ENCODE measurements at places on chromosomes 2 and 18.
A peak's percentile ranks its signal among the peaks of the same experiment; 100 is the strongest.

GRCh38 chr2:172922306-172922705 lies 153.3 kb upstream of the MAP3K20 start:
- DNase-seq = no peak

DNA sequence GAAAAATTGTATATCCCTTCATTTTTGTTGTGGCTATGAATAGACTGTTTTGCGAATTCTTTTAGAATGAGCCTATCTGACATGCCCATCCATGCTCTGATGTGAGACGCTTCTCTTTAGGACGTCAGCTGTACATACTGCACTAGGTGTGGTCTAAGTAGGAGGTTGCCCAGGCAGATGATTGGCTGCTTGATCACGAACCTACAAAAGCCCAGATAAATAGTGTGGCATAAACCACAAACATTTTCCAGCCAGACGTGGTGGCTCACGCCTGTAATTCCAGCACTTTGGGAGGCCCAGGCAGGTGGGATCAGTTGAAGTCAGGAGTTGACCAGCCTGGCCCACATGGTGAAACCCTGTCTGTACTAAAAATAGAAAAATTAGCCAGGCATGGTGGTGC lies 251.8 kb downstream of the AGAP1 start:
- no peak for DNase-seq

DNA sequence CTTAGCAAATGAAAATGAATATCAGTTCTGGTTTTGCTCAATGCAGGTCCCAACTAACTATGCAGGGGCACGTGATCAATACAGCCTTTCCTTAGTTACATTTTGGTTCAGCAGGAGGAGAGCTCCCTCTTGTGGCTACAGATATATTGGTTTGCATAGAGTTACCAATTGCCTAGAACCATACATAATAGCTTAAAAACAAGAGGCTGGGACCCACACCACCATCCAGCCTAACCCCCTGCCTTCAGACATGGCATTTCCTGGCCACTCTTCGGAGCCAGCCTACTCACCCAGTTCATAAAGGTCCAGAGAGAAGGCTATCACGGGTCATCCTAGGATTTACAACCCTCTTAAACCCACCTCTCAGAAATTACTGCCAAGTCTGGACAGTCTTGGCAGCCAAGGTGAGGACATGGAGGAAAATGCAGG lies 10.5 kb downstream of the CCDC93 start:
- DNase-seq = peak; percentile 81

GRCh38 chr2:239409976-239410375 lies 9.2 kb upstream of the HDAC4 start:
- DNase-seq = no peak

- DNase-seq = no peak
Measured at GRCh38 chr18:629269-630150, 27.9 kb upstream of the TYMS start.

- no peak for DNase-seq
Measured at GRCh38 chr2:96325041-96325883, at the start of gene ITPRIPL1. TSS of gene ITPRIPL1 (plus strand) at chr2:96325317. CDS start at chr2:96325840, 523 bp downstream.

GRCh38 chr2:124970030-124970429 lies 944.9 kb downstream of the CNTNAP5 start:
- DNase-seq = no peak

GRCh38 chr2:218733171-218734021 lies 22.8 kb downstream of the TTLL4 start:
- peak; percentile 99 for DNase-seq

- no peak for DNase-seq
Measured at GRCh38 chr2:187654535-187654934, 100.3 kb upstream of the TFPI start.

GRCh38 chr18:46148810-46149209 lies 44.6 kb downstream of the HAUS1 start:
- DNase-seq = peak; percentile 57

GRCh38 chr2:6835467-6835866 lies 30.2 kb downstream of the CMPK2 start:
- no peak for DNase-seq

DNA sequence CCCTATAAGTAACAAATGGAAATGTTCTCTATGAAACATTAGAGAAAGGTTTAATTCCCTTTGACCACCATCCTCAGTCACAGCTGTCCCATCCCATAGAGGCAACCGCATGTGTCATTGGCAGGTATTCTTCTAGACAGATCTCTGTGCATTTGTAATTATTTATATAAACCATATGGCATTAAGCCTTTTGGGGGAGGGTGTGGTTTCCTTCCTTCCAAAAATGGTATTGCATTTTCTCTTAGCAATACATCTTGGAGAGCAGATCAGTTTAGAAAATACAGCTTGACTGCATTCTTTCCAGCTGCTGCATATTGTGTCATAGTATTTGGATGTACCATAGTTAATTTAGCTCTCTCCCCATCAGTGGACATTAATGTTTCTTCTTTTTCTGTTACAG lies 57.7 kb downstream of the LCLAT1 start:
- DNase-seq = no peak

- DNase-seq = no peak
Measured at GRCh38 chr2:117933884-117934354, 80.0 kb downstream of the CCDC93 start.

DNA sequence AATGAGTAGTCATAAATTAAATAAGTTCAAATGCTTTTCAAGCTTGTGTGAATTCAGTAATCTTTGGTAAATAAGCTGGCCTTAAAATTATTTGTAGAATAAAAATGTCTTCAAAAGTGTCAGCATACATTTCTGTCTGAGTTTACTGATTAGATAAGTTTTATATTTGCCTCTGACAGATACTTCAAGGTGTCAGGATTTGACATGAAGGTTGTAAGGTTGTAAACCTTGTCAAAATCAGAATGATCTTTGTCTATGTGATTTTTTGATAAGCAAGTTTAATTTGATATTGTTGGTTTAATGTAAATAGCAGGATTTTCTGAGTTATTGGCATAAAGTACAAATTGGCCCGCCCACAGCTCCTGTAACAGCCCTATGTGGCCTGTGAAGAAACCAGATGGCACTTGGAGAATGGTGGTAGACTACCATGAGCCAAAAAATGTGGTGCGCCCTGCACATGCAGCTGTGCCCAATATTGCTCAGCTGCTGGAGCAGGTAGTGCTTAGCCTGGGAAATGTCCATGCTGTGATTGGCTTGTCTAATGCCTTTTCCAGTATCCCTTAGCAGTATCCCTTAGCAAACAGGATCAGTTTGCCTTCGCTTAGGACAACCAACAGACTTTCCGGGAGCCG lies 188.0 kb upstream of the SPHKAP start:
- DNase-seq = no peak

- no peak for DNase-seq
Measured at GRCh38 chr2:9697909-9698308, 67.1 kb upstream of the YWHAQ start.

GRCh38 chr2:151823651-151824050 lies 4.6 kb downstream of the ARL5A start:
- no peak for DNase-seq

- DNase-seq = no peak
Measured at GRCh38 chr2:165114346-165114939, 89.4 kb downstream of the SCN3A start.

DNA sequence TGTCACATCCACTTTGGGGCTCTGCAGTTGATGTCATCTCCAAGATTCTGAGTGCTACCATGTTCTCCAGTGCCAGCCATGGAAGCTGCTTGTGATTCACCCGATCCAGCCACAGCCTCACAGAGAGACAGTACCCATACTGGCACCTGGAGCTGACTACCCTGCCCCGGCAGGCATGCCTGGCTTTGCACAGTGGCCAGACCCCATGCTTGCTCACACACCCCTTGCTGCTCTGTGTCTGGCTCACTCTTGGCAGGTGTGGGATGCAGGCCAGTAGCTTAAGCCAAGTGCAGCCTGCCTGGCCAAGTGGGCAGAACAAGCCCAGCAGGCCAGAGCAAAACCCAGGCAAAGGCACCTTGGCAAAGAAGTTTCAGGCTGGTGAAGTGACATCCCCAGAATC lies 828.4 kb upstream of the VRK2 start:
- DNase-seq = no peak

DNA sequence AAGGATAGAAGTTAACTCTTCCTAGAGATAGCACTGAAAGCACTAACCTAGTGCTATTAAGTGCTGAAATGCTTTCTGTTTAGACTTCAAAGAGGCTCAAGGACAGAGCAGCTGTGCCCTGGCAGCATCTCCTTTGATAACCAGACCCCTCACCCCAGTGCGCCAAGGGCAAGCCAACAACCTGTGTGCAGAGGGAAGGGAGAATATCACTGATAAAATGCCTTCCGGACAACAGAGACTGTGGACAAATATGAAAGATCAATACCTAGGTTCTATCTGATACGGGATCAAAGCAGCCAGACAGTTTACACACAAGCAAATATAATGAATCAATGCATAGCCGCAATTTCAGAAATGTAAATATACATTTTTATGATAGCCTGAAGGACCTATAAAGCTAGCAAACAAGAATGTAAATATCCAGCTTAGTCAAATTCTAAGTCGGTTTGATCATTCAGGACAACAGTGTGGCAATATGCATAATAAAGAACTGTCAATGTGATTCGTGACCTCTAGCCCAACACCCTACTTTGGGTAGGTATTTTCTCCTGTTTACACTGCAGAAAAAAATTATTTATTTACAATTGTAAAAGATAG lies 91.8 kb upstream of the RFX8 start:
- DNase-seq = no peak

DNA sequence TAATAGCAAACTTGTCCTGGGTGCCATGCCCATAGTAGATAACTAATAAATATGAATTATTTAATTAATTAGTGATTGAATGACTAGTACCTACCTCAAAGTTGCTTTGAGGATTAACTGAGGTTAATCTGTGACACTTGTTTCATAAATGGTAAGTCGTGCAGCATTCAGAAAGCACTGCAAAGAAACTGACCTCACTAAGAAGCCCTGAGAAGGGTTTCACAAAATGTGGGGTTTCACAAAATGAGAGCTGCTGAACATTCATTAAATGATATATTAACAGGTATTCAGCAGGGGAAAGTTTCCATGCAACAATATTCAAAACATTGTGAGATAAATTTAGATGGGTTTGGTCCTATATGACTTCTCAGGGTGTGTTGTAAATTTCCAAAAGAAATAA lies 236.2 kb downstream of the OSR1 start:
- no peak for DNase-seq

GRCh38 chr18:63346480-63347183 lies 20.4 kb downstream of the KDSR start:
- no peak for DNase-seq

DNA sequence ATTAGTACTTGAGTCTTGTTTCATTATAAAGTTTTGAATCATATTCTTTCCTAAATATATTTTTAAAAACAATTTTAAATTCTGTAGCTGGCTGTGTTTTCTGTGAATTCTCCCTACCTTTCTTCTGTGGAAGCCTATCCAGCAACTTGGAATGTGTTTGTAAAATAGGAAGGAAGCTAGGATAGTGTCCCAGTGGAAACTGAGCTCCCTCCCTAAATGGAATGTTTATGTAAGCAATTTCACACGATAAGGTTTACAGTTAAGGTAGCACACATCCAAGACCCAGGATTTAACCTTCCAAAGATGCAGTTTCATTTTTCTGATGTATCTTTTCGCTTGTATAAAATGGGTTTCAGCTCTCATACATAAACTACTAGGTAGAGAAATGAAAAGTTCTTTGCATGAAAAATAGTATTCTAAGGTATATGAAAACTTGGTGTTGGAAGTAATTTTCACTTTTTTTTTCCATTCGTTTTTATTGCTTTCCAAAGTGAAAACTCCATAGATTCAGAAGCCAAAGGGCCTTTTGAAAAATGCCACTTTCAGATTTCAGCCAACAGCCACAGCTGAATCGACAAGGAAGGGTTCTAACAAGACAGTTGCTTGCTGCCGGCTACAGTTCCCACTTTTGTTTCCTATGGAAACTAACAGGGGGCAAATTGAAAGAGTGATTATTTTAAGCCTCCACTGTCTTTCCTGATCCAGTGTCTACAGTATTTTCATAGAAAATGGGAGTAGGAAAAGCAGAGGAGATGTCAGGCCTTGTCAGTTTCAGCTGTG lies 405.1 kb upstream of the POU3F3 start:
- no peak for DNase-seq

GRCh38 chr2:231634951-231635875 lies 42.5 kb downstream of the TEX44 start:
- no peak for DNase-seq

GRCh38 chr18:3529601-3530000 lies 79.6 kb downstream of the TGIF1 start:
- DNase-seq = no peak

GRCh38 chr2:54909001-54909400 lies 141.2 kb downstream of the RTN4 start:
- no peak for DNase-seq

- DNase-seq = no peak
Measured at GRCh38 chr2:205760157-205760556, 77.9 kb downstream of the NRP2 start.

- no peak for DNase-seq
Measured at GRCh38 chr2:160053946-160054345, 8.5 kb downstream of the PLA2R1 start.

DNA sequence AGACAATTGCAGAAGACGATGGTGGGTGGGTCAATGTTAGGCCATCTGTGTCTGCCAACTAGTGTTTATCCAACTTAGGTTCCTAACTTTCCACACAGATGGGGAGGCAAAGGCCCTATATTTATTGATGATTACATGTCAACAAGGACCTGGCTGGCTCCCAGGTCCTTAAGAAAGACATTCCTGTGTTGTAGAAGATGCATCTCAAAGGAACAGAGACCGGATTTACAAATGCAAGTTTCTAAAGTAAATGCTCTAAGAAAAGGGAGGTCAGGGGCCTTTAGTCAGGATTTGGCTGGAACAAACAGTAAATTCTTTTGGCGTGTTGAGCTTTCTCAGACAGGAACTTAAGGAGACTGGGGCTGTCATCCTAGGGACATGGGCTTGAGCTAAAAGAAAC lies 175.0 kb downstream of the SH3BP4 start:
- DNase-seq = no peak

- DNase-seq = no peak
Measured at GRCh38 chr2:218009765-218010139, 7.0 kb upstream of the TNS1 start.

Data from inflammatory macrophage treated with lipopolysaccharide for 4 hours (primary cell).